Thymus (tissue), 14 donors: ENCODE measurements at places on chromosomes 4 and X. TPM values are rescaled to one million over a fixed set of nuclear protein-coding genes. Genes with fewer than 3 reads are reported as not detected.

FAT4 gene
- 2.7 TPM for total RNA-seq

GRCh38 chr4:81198609-81199008, 16.4 kb downstream of the PRKG2 start:
- H3K4me3 ChIP-seq, result no peak overlapping the region
- no peaks in the 10 kb centered on the region for H3K36me3 ChIP-seq
- H3K27ac ChIP-seq, result no peak overlapping the region
- H3K4me1 ChIP-seq, result no peaks in the 10 kb centered on the region

GRCh38 chrX:48971249-48972219, at the start of gene KCND1:
TSS of gene KCND1 (minus strand) at chrX:48971844. CDS start at chrX:48970271, 1,573 bp downstream.
- peaks cover 12% of the 10 kb centered on the region for H3K4me1 ChIP-seq
- peaks cover 12% of the 10 kb centered on the region for H3K27me3 ChIP-seq
- DNase-seq, result no peak
- H3K36me3 ChIP-seq, result peaks cover 23% of the 10 kb centered on the region
- H3K4me3 ChIP-seq, result peak within 1 kb of the TSS; percentile 3

DNA sequence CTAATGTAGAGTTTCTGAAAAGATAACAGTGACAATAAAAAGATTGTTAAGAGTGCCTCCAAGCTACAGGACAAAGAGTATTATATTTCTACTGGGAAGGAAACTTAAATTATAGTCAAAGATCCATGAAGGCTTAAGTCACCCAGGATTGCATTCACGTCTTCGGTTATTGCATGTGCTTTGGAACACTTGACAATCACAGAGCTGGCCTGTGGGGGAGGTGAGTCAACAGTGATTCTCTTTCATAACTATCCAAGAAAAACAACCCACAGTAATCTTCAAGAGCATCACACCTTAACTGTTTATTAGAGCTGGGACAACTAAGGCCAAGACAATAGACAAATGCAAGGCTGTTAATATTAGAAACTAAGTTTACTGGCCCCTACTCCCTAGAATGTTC, 40.3 kb downstream of the PDGFC start:
- no peaks in the 10 kb centered on the region for H3K36me3 ChIP-seq
- no peaks in the 10 kb centered on the region for H3K27me3 ChIP-seq
- no peak overlapping the region for H3K27ac ChIP-seq
- H3K4me3 ChIP-seq, result no peak overlapping the region
- no peaks in the 10 kb centered on the region for H3K4me1 ChIP-seq

DNA sequence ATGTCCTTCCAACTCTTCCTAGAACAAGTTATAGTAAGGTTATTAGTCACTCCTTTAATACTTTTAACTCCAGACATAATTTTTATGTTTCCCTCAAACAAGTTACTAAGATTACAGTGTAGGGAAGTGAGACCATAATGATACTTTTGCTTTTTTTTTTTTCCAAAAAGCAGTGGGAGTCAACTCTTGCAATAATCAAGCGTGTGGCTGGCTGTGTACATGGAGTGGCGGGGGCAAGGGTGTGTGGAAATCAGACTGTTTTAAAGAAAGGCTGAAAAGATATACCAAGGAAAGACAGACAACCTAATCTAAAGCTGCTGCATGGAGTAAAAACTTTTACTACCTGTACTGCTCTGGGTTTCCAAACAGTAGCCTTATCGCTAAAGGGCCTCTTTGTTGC, 4.1 kb downstream of the NOA1 start:
- no peaks in the 10 kb centered on the region for H3K27me3 ChIP-seq
- no peak overlapping the region for H3K4me3 ChIP-seq
- DNase-seq, result no peak
- H3K36me3 ChIP-seq, result peaks cover 37% of the 10 kb centered on the region
- no peak overlapping the region for H3K27ac ChIP-seq

- H3K27me3 ChIP-seq, result no peaks in the 10 kb centered on the region
- peaks cover 8% of the 10 kb centered on the region for H3K4me1 ChIP-seq
- DNase-seq, result no peak
- H3K4me3 ChIP-seq, result no peak overlapping the region
These were observed 4.3 kb downstream of the CCNA2 start for GRCh38 chr4:121819216-121819965.

GRCh38 chrX:68428431-68428830, 4.9 kb downstream of the OPHN1 start:
- H3K27me3 ChIP-seq, result peaks cover 16% of the 10 kb centered on the region
- DNase-seq, result no peak
- no peak overlapping the region for H3K27ac ChIP-seq
- H3K36me3 ChIP-seq, result no peaks in the 10 kb centered on the region
- no peak overlapping the region for H3K4me3 ChIP-seq
- no peaks in the 10 kb centered on the region for H3K4me1 ChIP-seq

GRCh38 chr4:17066972-17067371, 168.5 kb upstream of the LDB2 start:
- no peaks in the 10 kb centered on the region for H3K4me1 ChIP-seq
- no peaks in the 10 kb centered on the region for H3K36me3 ChIP-seq
- no peak for DNase-seq
- H3K4me3 ChIP-seq, result no peak overlapping the region
- H3K27me3 ChIP-seq, result no peaks in the 10 kb centered on the region

RIBC1 gene
- total RNA-seq, result 1.2 TPM

ADGRL3 gene
- 2.0 TPM for total RNA-seq

NLGN3 gene
- 0.19 TPM for total RNA-seq

GRCh38 chrX:39974270-39974669, 123.5 kb downstream of the BCOR start:
- H3K4me3 ChIP-seq, result no peak overlapping the region
- H3K4me1 ChIP-seq, result peaks cover under 1% of the 10 kb centered on the region
- no peaks in the 10 kb centered on the region for H3K36me3 ChIP-seq
- DNase-seq, result no peak

GRCh38 chr4:98493296-98493695, 165.1 kb downstream of the TSPAN5 start:
- no peak overlapping the region for H3K4me3 ChIP-seq
- peaks cover 4% of the 10 kb centered on the region for H3K4me1 ChIP-seq
- no peak for DNase-seq
- no peak overlapping the region for H3K27ac ChIP-seq

DNA sequence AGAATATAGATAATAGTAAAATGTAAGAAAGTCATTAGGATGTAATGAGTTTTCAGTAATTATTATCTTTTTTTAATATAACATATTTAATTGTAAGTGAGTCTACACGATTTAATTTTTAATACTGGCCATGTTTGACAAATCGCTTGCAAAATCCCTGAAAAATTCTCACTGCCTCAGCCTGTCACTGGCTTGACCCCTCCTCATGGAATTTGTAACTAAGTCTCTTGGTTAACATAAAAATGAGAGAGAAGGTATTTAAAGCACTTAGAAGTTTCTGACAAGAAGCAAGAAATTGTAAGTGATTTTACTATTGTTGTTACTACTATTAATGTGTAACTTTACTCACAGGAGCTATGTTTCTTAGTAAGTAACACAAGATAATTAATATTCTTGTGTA, 237.9 kb upstream of the GK2 start:
- DNase-seq, result no peak
- H3K36me3 ChIP-seq, result no peaks in the 10 kb centered on the region
- no peaks in the 10 kb centered on the region for H3K4me1 ChIP-seq
- H3K4me3 ChIP-seq, result no peak overlapping the region
- H3K27ac ChIP-seq, result no peak overlapping the region
- no peaks in the 10 kb centered on the region for H3K27me3 ChIP-seq

GRCh38 chr4:170089668-170090351, at the start of gene AADAT:
TSS of gene AADAT (minus strand) at chr4:170089956. CDS start at chr4:170089690, 266 bp downstream.
- H3K4me3 ChIP-seq, result peak within 1 kb of the TSS; percentile 80
- peaks cover 5% of the 10 kb centered on the region for H3K4me1 ChIP-seq
- no peak within 1 kb of the TSS for H3K27ac ChIP-seq

HEPH gene
- total RNA-seq, result 2.4 TPM

DNA sequence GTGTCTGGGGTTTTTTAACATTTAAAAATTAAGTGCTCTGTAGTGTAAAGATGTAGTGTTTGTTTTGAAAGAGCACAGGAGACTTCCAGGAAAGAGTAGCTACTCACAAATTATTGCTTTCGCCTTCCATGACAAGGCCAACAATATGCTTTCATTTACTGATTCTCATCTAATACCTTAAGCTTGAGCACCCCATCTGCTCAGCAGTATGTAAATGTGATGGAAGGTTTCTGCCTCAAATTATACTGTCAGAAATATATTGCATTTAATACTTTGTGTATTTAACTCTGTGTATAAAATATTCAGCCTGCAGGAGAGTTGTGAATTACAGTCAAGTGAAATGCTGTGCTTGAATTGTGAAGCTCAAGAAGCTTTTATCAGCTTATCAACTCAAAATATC, 296.3 kb upstream of the ATOH1 start:
- H3K27me3 ChIP-seq, result no peaks in the 10 kb centered on the region
- H3K36me3 ChIP-seq, result no peaks in the 10 kb centered on the region
- no peak overlapping the region for H3K4me3 ChIP-seq
- no peak overlapping the region for H3K27ac ChIP-seq
- DNase-seq, result no peak
- no peaks in the 10 kb centered on the region for H3K4me1 ChIP-seq

DNA sequence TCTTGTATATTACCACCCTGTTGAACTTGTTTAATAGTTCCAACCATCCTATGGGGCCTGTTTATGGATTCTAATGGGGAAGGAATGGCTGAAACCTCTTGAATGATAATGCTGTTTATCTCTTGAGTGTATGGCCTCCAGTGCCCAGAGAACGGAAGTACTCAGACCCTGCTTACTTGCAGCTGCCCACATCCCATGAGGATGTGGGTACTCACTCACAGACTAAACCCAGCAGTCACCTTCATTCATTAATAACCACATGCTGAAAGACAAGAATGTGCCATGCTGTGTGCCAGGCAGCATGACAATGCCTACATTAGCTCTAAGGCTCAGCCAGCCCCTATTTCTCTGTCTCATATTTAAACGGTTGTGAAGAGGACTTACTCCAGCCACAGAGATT, 5.9 kb upstream of the ARMCX5 start:
- no peaks in the 10 kb centered on the region for H3K27me3 ChIP-seq
- no peaks in the 10 kb centered on the region for H3K4me1 ChIP-seq
- no peak for DNase-seq
- no peak overlapping the region for H3K27ac ChIP-seq

DNA sequence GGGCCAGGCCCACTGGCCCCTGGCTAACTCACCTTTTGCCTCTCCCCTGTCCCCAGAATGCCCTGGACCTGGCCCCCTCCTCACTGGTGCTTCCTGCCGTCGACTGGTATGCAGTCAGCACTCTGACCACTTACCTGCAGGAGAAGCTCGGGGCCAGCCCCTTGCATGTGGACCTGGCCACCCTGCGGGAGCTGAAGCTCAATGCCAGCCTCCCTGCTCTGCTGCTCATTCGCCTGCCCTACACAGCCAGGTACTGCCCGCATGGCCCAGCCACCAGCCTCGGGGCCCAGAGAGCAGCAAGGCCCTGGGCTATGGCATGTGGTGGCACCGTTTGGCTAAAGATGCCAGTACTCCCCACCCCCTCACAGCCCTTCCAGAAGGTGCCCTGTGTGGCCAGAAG, 3.7 kb downstream of the ATP6AP1 start:
- peaks cover 21% of the 10 kb centered on the region for H3K4me1 ChIP-seq
- no peaks in the 10 kb centered on the region for H3K27me3 ChIP-seq
- DNase-seq, result no peak
- peaks cover 42% of the 10 kb centered on the region for H3K36me3 ChIP-seq
- H3K4me3 ChIP-seq, result no peak overlapping the region
- H3K27ac ChIP-seq, result no peak overlapping the region

GRCh38 chr4:3769642-3770184, 3.5 kb downstream of the ADRA2C start:
- no peak overlapping the region for H3K4me3 ChIP-seq
- H3K36me3 ChIP-seq, result no peaks in the 10 kb centered on the region
- no peak overlapping the region for H3K27ac ChIP-seq
- H3K27me3 ChIP-seq, result peaks cover 52% of the 10 kb centered on the region

VCX gene
- not detected for total RNA-seq

DNA sequence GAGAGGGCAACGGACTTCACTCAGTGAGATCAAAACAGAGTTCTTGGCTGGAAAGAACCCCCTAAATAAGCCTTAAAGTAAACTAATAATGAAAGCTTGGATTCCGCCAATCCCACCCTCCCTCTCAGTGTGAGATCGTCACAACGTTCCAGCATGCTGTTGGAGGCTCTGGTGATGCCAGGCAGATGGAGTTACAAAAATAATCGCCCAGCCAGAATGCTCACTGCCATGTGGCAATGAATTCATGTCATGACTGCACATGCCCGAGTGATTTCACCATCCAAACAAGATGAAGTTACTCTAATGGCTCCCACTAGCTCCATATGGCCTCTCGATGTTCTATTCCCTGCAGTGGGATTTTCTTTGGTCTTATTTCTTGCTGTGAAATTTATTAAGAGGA, 248.0 kb downstream of the SPATA18 start:
- no peaks in the 10 kb centered on the region for H3K27me3 ChIP-seq
- H3K36me3 ChIP-seq, result no peaks in the 10 kb centered on the region
- no peak overlapping the region for H3K27ac ChIP-seq
- H3K4me3 ChIP-seq, result no peak overlapping the region

DNA sequence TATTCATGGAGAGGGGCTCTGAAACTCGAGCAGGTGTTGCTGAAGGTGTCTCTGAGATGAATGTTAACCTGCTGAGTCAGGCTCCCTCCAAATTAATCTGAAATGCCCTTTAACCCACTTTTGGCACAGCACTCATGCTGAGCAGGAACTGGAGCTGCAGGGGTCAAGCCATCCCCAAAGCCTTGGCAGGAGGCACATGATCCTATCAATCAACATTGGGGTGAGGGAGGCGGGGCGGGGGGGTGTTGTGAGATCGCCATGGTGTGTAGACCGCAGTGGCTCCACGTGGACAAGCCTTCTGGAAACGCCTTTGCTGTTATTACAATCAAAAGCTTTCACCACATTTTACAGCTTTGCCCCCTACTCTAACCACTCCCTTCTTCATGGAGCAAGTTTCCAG, 16.5 kb downstream of the ENPP6 start:
- H3K27ac ChIP-seq, result no peak overlapping the region
- H3K27me3 ChIP-seq, result no peaks in the 10 kb centered on the region
- no peak overlapping the region for H3K4me3 ChIP-seq
- no peaks in the 10 kb centered on the region for H3K4me1 ChIP-seq
- DNase-seq, result no peak

WWC2 gene
- total RNA-seq, result 1.5 TPM
